ENCODE measurements at places on chromosomes 7 and 10.

DNA sequence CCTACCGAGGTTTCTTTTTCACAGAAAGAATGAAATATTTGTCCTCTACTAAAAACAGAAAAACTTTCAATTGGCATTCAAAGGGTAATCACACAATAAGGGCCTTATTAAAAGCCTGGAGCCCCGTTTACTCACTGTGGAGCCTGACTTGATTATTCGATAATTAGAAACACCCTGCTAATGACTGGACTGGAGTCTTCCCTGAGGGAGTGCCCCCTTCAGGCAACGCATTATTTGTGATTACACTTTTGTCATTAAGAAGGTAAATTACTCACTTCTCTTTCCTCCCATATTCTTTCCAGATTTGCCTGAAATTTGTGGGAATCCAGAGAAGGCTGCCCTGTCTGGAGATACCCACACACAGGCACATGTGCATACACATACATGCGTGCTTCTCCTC, 444.2 kb upstream of the NPVF start:
- no peak for DNase-seq

GRCh38 chr7:129556607-129557133, 54.3 kb downstream of the SMKR1 start:
- DNase-seq, result no peak

DNA sequence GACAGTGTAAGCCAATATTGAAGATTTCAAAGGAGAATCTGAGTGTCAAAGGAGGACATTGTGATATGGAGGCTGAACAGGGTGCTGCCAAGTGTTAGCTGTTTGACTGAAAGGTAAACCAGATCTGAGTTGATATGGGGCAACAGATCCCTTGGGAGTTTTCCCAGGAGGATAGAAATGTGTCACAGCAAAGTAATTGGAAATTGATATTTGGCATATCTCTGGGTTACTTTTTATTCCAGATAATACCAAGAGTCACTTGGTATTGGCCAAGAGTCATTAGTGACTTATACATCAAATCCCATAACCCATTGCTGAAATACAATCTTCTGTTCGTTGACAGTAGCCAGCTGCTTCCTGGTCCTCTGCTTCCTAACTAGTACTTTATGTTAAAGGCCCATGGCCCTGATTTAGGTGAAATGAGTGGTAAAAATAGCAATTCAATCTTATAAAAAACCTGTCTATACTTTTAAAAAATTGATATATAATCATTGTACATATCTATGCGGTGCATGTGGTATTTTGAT, 922.9 kb downstream of the LRMDA start:
- DNase-seq, result no peak

- no peak for DNase-seq
Measured at GRCh38 chr10:101103430-101103829, 27.7 kb upstream of the TLX1 start.

GRCh38 chr7:27973625-27974024, 207.0 kb downstream of the JAZF1 start:
- no peak for DNase-seq

- no peak for DNase-seq
Measured at GRCh38 chr7:134910968-134911367, 75.3 kb upstream of the AGBL3 start.

- DNase-seq, result no peak
Measured at GRCh38 chr10:50480054-50481007, 143.4 kb downstream of the SGMS1 start.

- DNase-seq, result no peak
Measured at GRCh38 chr10:11336722-11337162, 274.7 kb downstream of the USP6NL start.

- DNase-seq, result no peak
Measured at GRCh38 chr7:110283056-110283455, 807.9 kb upstream of the LRRN3 start.

GRCh38 chr7:129771201-129771927, 159.8 kb downstream of the NRF1 start:
- peak; percentile 26 for DNase-seq
